ENCODE measurements at places on chromosomes 4 and X.

GRCh38 chr4:107931775-107932321, 499 bp downstream of the CYP2U1 start:
- DNase-seq = no peak

DNA sequence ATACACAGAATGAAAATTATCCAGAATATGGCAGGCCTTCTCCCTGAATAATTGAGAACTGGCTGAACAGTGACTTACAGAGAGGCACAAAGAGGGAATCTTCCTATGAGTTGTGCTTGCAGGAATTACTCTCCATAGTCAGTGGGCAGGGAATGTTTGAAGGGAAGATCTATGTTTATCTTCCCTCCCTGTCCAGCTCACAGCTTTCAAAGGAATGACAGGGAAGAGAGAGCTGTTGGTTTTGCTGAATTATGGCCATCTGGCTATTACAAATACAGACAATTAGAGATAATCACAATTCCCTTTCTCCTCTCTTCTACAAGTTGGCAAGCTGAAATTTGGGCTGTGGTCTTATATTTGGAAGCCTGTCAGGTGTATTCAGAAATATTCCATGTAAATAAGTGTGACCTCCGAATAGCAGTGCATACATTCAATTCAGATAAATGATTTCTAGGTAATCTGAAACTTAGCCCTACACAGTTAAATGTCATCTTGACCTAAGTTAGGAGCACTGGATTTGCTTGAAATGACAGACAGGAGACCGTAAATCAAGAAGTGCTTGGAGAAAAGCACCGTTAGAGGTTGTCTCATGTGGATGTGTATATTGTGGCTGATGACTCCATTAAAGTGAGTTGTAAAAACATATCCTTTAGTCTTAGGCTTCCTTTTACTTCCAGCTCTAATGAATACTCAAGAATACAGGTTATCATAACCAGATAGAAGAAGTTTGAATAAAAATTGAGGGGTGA, 136.8 kb downstream of the C4orf33 start:
- DNase-seq = no peak

DNA sequence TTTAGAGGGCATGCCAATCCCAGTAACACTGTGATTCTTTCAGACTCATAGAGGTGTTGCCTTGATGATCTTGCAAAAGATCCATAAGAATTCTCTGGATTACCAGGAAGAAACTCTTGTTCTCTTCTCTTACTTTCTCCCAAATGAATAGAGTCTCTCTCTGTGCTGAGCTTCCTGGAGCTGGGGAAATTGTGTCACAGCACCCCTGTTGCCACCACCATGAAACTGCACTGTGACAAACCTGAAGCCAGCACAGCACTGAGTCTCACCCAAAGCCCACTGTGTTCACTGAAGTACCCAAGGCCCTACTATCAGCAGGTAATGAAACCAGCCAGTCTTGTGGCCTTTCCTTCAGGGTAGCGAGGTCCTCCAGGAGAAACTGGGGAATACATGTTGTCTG, 332.7 kb upstream of the FGF16 start:
- no peak for DNase-seq

GRCh38 chrX:45056428-45057145, 144.1 kb downstream of the DIPK2B start:
- peak; percentile 8 for DNase-seq

DNA sequence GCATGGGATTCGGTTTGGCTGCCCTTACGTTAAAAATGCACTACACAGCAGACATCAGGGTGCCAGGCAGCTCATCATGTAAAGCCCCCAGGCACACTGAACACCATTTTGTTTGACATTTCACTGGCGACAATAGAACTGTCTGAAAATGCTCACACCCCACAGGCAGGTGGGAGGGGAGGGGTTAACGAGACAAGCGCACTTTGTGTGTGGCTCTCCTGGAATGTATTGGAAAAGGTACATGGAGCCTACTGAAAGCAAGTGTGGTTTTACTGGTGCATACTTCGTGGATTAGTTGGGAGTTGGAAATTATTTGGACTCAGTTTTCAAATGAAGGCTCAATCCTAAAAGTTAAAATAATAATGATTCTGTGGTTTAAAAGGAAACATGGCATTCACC, 31.6 kb upstream of the PPARGC1A start:
- no peak for DNase-seq

DNA sequence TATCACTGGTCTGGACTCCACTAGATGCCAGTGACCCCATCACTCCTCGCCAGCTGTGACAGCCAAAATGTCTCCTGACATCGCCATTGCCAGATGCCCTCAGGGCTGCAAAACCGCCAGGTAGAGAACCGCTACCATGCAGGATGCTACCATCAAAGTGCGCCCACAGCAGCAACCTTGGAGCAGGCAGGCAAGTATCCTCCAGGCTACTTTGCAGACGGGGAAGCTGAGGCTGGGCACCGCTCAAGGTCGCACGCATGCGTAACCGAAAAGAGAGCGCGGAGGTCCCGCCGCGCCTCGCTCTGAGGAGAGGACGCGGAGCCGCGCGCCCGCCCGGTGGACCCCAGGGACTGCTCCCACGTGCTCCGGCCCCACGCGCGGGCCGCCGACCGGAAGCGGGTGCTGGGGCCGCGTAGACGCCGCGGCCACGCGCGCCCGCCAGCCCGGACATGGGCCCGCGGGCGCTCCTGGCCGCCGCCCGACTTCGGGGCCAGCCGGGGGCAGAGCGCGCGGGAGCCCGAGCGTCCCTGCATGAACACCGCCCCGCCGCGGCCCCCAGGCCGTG, at the start of gene STS:
TSS of gene STS (plus strand) at position 300 of the 565 bp plus-strand sequence. CDS start 105,488 bp downstream, outside the sequence.
- DNase-seq = peak; percentile 44

DNA sequence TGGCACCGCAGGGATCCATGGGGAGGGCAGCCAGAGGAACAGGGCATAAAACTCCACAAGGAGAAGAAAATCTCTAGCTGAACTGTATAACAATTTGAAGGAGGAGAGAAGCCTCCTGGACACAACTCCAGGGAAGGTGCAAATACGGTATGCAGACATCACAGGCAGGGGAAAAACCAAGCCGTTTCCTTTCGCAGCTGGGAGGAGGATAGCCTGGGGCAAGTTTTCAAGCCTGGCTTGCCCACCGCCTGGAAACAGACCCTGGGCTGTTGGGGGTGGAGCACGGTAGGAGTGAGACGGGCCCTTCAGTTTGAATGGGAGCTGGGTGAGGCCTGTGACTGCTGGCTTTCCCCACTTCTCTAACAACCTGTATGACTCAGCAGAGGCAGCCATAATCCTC, 43.4 kb upstream of the TAF9B start:
- DNase-seq = no peak

DNA sequence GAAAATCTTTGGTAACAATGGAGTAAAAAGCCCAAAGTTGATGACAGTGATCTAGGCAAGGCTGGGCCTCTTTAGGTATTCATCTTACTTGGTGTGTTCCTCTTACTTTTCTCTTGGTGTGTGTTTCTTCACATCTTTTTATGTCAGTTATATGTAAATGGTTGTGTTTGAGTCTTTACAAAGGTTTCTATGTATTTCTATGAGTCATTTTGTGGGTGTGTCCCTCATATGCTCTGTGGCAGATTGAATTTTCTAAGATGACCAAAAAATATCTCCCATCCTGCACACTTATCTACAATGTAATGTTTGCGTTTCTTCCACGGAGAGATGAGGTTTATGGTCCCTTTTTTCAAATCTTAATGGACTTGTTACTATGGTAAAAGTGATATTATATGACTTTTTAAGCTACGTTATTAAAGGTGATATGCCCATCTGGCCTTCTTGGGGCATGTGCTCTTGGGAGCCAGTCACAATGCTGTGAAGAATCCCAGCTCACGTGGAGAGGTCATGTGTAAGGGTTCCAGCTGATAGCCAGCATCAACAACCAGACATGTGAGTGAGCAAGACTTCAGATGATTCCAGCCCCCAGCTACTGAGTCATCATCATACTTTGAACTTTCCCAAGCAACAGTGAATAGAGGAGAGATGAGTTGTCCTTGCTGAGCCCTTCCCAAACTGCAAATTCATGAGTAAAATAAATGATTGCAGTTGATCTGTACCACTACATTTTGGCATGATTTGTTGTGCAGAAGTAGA, 126.9 kb downstream of the CBLL2 start:
- DNase-seq = no peak

DNA sequence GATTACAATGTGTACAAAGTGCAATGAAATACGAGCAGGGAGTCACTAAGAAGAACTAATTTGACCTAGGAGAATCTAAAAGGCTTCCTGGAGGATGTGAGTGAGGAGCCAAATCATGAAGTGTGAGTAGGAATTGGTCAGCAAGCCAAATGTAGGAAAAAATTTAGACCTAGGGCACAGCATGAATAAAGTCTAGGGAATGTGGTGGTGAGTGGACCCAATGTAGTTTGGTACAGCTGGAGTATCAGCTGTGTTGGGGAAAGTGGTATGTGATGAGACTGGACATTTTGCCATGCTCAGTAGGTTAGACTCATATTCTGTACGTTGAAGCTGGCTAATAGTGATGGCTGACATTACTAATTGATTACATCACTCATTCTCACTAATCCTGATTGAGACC, 191.0 kb downstream of the AFF2 start:
- DNase-seq = peak; percentile 25

DNA sequence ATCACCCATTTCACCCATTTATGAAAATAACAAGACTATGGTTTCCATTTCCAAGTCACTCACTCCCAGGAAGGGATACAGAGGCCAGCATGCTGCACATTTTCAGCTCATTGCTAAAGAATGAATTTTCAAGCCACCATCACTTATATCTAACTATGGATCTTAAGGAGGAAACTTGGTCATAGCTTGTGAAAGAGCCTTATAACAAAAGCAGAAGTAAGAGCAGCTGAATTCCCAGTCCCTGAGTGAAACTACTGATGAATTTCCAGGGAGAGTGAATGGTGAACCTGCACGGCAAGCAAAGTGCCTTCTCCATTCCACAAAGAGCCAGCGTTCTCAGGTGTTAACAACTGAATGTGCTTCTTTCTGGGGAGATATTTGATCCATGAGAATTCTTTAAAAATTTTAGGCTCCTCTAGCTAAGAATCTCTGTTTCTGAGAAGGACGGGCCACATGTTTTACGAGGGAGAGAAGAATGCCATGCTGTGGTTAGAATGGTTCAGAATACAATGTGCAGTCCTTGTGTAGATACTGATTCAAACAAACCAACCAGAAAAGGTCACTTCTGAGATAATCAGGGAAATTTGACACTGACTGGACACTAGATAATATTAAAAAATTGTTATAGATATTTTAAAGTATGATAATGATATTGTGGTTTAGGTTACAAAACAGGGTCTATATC, 24.0 kb downstream of the BTC start:
- DNase-seq = no peak

- no peak for DNase-seq
These were observed 87.5 kb downstream of the RBM46 start for GRCh38 chr4:154868414-154869194.

DNA sequence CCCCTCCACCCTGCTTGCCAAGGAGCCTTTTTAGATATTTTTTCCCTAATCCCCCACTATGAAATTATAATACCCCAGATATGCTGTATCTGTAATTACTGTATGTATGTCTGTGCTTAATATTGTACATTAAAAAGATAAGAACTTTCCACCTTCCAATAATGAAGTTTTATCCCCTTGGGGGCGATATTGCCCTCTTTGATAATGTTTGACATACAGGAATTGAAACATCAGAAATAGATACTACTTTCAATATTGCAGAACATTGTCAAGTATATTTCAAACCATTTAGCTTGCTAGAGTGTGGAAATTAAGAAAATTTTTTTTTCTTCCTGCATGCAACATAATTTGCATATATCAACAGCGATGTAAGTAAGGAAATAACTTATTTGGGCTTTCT, 58.9 kb downstream of the NAF1 start:
- no peak for DNase-seq

- no peak for DNase-seq
These were observed 836.5 kb upstream of the HTR2C start for GRCh38 chrX:113747274-113747973.

DNA sequence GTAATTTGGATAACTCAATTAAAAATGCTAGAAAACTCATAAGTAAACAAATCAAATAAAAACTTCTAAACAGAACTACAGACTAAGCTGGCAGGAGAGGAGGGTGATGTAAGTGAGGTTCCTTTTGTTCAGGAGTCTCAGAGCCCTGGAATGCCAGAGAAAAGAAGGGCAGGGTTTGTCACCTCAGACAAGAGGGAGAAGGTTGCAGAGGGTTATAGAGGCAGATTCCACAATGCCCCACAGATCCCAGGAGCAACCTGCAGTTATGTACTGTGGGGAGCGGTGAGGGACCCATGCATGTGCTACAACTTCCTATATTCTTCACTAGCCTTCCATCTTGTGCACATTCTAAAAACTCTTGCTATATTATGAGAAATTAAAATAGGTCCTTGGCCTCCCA, 129.7 kb downstream of the CFAP299 start:
- DNase-seq = peak; percentile 29

GRCh38 chrX:70183091-70183490, 5.8 kb downstream of the DGAT2L6 start:
- no peak for DNase-seq

- peak; percentile 47 for DNase-seq
These were observed 7.4 kb upstream of the PGRMC1 start for GRCh38 chrX:119228512-119229252.

DNA sequence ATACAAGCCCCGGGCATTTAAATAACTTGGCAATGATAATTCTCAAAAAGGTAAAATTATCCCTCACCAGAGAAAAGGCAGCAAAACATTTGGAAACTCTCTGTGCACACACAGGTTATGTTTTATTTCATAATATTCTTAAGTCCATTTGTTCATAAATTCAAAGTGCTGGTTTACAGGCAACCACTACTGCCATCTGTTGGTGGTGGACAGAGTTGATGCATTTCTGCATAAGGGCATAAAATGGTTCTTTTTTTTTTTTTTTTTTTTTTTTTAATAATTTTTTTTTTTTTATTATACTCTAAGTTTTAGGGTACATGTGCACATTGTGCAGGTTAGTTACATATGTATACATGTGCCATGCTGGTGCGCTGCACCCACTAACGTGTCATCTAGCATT, 31.5 kb upstream of the IL21 start:
- peak; percentile 70 for DNase-seq

- DNase-seq = no peak
These were observed 291.3 kb upstream of the TRAM1L1 start for GRCh38 chr4:117376692-117377091.

- no peak for DNase-seq
These were observed 94.4 kb downstream of the ABCB7 start for GRCh38 chrX:75061701-75062100.

DNA sequence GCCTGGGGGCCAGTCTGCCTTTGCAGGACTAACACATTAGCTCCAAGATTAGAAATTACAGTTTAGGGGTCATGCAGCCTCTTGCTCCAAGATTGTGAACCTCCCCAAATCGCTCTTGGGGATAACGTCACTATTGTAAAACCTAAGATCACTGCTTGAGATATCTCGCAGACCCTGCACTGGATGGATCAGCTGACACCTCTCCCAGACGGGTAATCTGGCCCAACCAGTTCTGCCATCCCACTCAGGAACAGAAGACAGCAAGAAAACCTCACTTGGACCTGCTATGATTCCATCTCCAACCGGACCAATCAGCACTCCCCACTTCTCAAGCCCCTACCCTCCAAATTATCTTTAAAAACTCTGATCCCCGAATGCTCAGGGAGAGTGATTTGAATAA, 431.2 kb downstream of the GPM6A start:
- no peak for DNase-seq

GRCh38 chrX:116142976-116143375, 27.6 kb upstream of the AGTR2 start:
- no peak for DNase-seq

- no peak for DNase-seq
These were observed 2.5 kb downstream of the SH3BP2 start for GRCh38 chr4:2795300-2795892.
